ENCODE measurements at places on chromosomes 4 and X. TPM values are rescaled to one million over a fixed set of nuclear protein-coding genes. Genes with fewer than 3 reads are reported as not detected.
A peak's percentile ranks its signal among the peaks of the same experiment; 100 is the strongest.

Gene PCDH18
- 16.0 TPM for total RNA-seq

GRCh38 chr4:69330345-69331047 lies 50.2 kb downstream of the UGT2B28 start:
- no peaks in the 10 kb centered on the region for H3K27me3 ChIP-seq
- no peaks in the 10 kb centered on the region for H3K4me1 ChIP-seq
- no peak overlapping the region for H3K27ac ChIP-seq

DNA sequence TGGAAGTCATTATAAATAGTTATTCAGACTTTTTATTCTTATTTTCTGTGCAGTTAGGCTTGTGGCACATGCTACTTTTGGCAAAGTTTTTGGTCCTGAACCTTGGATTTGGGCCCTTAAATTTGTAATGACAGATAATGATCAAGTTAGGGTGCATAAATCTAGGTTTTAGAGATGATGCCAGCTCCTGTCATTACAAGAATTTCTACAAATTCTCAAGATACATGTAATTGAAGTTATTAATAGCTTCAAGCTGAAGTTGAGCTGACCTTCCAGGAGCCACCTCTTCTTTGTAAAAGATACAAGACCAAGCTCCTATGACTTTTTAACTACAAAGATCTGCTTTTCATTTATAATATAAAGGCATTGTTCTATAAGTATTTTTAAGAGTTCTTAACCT lies 255.6 kb upstream of the UGT8 start:
- DNase-seq, result no peak
- no peaks in the 10 kb centered on the region for H3K36me3 ChIP-seq
- H3K27ac ChIP-seq, result no peak overlapping the region
- no peaks in the 10 kb centered on the region for H3K27me3 ChIP-seq

DNA sequence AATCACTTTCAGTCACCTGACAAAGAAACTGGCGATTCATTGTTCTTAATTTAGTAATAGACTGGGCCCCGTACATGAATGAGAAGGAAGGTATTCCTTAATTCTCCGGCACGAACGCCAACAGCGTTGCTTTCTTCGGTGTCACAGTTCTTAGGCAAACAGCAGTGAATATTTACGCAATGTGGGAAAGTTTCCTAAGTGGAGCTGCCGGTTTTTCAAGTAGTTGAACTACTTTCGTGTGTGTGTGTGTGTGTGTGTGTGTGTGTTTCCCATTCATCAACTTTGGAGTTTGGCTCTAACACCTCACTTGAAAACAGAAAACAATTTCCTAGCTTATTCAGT lies 651 bp downstream of the NXT2 start:
- no peak for DNase-seq
- H3K4me3 ChIP-seq, result peak overlapping the region; percentile 54
- no peaks in the 10 kb centered on the region for H3K4me1 ChIP-seq
- H3K27me3 ChIP-seq, result no peaks in the 10 kb centered on the region

DNA sequence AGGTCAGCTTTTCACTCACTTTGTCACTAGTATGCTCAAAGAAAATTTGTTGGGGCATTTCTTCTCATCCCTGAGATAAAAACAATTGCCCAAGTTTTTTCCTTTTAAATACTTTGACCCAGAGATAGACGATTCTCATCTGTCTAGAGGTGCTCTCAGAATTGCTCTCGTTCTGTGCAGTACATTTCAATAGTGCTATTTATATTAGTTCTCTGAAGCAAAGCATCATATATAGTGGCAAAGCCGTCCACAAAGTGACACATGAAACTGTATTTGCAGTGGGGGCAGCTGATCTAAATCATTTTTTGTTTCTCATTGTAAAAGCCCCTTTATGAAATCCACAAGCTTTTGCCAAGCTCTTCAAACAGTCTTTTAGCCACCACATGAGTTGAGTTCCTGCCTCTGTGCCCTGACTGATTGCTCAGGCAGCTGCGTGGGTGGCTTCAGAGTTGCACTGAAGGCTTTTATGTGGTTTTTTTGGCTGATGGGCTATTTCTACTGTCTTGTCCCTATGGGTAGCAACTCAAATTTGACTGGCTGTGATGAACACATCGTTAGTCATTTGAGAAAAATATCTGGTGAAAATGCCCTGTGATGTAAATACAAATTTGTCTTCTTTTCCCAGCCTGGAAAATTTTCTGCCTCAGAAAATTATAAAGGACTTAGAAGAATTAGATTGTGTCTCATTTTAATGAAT lies 119.1 kb upstream of the OTUD4 start:
- no peaks in the 10 kb centered on the region for H3K4me1 ChIP-seq
- no peak overlapping the region for H3K27ac ChIP-seq
- no peak overlapping the region for H3K4me3 ChIP-seq
- no peaks in the 10 kb centered on the region for H3K36me3 ChIP-seq

Measured in Peyer's patch (tissue), 4 donors.